Right lobe of liver (tissue), 6 donors: ENCODE measurements at places on chromosomes 7 and 10.

DNA sequence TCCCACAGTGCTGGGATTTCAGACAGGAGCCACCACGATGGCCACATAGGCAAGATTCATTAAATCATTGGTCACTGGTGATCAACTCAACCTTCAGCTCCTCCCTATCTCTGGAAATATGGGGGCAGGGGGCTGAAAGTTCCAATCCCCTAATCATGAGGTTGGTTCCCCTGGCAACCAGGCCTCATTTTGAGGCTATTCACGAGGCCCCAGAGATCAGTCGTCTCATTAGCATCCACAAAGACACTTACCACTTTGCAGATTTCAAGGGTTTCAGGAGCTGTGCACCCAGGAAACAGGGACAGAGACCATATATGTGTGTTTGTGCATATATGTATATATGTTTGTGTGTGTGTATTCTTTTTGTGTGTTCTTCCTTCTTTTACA lies 7.7 kb upstream of the GUSB start:
- DNase-seq = no peak

DNA sequence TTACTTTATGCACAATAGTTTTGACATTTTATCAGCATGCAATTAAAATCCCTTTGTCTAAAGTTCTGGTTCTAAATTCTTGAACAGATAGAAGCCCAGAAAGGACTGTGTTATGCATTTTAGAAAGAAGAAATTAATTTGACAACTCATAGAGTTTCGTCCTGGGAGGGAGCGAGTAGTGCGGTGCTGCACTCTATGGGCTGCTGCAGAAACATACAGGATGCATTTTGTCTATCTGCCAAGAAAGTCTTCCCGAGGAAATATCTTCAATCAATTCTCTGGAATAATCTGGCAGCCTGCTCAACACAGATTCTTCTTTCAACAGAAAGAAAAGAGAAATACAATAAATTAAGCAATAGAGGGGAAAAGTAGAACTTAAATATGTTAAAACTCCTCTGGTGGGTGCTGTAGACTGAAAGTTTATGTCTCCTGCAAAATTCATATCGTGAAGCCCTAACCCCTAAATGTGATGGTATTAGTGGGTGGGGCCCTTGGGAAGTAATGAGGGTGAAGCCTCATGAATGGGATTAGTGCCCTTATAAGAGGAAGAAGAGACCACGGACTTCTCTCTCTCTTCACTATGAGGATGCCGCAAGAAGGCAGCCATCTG lies 39.0 kb upstream of the IFRD1 start:
- no peak for DNase-seq

DNA sequence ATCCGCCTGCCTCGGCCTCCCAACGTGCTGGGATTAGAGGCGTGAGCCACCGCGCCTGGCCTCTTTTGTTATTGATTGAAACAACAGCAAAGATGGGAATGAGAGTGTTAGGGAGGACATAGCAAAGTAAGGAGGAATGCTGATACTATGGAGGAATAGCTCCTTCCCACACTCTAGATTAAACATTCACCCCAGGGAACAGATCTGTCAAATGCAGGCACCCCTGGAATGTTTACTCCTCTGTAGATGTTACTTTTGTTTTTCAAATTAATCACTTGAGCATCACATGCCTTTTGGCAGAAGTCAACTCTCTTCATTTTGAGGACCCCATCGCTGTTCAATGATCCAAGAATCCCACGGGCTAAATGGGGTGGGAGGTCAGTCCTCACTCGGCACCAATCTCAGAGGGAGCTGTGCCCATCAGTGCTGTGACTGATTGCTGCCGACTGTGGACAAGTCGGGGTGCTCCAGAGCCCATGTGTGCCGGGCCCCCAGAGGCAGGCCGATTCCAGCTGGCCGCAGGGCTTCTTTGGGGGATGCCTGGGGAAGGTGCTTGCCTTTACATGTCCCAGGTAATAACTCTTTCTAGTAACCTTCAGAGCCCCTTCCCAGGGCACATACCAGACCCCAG lies 10.2 kb upstream of the COBL start:
- DNase-seq = no peak

- DNase-seq = no peak
Measured at GRCh38 chr10:102451105-102451969, at the start of gene C10orf95. Gene C10orf95, minus strand, starts transcription at chr10:102451543. Its CDS starts 450 bp downstream, at chr10:102451093.

- DNase-seq = no peak
Measured at GRCh38 chr7:149304006-149304405, 42.0 kb downstream of the ZNF783 start.

DNA sequence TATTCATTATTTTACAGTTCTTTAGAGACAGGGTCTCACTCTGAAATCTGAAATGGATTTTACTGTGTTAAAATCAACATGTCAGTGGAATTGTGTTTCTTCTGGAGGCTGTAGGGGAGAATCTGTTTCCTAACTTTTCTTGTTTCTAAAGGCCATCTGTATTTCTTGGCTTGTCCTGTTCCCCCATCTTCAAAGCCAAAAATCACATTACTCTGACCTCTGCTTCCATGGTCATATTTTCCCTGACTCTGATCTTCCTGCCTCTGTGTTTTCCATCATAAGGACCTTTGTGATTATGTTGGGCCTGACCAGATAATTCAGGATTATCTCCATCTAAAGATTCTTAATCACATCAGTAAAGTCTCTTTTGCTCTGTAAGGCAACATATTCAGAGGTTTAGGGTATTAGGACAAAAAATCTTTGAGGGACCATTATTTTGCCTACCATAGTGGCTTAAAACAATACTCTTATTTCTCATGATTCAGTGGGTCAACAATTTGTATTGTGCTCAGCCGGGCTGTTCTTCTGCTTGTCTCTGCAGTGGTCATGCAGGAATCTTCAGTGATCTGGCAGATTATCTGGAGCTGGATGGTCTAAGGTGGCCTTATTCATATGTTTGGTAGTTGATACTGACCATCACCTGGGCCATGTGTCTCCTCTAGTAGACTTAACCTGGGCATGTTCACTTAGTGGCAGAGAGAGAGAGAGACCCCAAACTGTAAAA lies 5.7 kb downstream of the ANLN start:
- DNase-seq = no peak

DNA sequence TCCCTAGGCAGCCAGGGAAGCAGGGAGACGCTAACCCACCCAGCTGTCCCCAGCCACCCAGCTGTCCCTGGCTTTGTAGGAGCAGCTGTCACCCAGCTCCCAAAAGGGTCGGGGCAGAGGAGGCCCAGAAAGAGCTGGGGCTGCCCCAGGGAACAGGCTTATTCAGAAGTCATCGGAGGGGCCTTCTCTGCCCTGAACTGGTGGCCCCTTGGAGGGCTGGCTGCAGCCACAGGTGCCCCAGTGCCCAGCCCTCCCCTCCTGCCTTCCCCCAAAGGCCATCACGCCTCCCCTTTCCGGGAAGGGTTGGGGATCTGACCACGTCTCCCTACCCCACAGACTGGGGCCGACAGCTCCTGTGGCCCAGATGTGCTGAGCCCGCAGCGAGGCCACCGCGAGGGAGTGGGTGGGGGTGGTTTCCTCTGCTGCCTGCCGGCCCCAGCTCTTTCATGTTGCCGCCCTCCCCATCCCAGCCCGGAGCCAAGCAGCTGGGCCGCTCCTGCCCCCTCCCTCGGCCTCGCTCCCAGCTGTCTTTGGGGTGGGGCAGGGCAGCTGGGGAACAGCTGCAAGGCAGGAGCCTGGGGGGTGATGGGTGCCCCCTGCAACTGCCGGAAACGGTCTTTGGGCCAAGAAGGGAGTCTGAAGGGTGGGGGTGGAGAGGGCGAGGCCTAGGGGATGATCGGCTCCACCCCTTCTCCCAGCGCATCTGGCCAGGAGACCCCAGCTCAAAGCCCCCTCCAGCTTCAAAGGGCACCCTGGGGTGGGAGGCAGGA lies 16.8 kb downstream of the TRIM8 start:
- DNase-seq = no peak

GRCh38 chr7:122304996-122305421 lies 459 bp upstream of the FEZF1 start:
- peak; percentile 53 for DNase-seq
